Activated naive CD4-positive, alpha-beta T cell (primary cell): ENCODE measurements at places on chromosomes 12 and 14.

DNA sequence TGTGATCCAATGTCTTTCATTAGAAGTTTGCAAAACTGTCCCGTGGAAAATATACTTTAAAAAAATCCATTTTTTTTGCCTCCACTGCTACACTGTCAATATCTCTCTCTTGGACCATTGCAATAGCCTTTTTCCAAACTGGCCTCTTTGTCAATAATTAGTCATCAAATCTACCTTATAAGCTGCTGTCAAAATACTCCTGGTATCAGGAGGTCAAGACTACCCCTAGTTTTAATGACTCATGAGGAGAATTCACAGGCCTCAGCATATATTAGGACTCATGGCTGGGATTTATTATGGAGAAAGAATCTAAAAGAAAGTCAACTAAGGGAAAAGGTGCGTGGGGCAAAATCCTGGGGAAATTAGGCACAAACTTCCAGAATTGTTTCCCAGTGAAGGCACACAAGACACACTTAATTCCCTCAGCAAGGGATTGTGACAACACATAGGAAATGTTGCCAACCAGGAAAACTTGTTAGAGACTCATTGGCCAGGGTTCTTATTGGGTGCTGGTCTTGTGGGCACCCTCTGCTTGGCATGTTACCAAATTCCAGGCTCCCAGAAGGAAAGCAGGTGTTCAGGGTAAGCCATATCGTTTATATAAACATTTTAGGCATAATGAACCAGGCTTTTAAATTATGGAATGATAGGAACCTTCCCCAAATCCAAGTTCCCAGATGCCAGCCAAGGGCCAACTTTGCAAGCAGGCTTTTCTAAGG is 56.1 kb downstream of the TMEM117 start:
- DNase-seq = no peak

GRCh38 chr14:32074887-32075572 is 2.1 kb upstream of the ARHGAP5 start:
- no peak for DNase-seq

- DNase-seq = no peak
Measured at GRCh38 chr12:90631591-90632212, 323.3 kb downstream of the CCER1 start.

- no peak for DNase-seq
Measured at GRCh38 chr14:69845787-69846186, 33.4 kb upstream of the SMOC1 start.

DNA sequence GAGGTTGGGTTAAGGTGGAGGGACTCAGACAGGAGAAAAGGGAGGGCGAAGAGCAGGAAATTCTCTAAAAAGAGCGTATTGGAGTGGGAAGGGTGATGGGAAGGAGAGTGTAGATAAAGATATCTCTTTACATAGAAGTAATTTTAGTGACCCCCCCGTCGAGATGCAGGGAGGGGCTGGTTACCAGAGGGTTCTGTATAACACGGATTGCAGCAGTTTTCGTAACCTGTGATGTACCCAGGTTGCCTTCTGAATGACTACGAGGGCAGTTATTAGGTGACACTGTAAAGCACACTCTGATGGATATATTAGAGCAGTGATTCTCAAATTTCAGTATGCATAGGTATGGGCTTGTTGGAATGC is 443 bp downstream of the DNAL1 start:
- DNase-seq = no peak

DNA sequence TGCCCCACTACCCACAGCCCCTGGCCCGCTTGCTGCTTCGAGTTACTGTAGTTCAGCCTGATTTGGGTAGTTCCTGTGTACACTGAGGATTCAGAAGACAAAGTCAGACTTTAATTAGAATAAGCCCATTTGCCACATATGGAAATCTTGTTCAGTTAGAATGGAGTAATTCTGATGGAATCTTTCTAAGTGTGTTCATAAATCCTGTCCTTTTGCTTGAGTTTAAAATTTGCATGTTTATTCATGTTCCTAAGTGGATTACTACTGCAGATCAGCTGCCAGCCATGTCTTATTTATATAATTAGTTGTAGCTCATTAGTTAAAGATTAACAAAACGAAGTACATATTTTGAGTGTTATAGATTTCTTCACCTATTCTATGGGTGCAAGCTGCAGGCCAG is 504.5 kb downstream of the PCNX1 start:
- DNase-seq = no peak

- DNase-seq = no peak
Measured at GRCh38 chr12:53972152-53972702, 699 bp upstream of the HOXC11 start.

- DNase-seq = peak; percentile 26
Measured at GRCh38 chr12:57093415-57094207, 4.7 kb downstream of the NAB2 start.

DNA sequence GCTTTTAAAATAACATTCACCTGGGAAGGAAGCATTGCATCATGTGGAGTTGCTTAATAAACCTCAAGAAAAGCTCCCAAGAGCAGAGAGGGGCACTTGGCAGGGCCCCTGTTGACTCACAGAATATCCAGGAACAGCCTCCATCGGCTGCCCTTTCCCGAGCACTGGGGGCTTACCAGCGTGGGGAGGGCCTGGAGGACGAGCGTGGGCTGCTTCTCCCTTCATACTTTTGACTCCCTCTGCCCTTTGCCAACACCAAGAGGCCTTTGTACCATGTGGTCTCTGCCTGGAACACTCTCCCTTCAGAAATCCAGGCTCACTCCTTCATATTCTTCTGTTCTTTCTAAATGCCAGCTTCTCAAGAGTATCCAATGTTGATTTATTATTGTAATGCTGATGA is 492.1 kb upstream of the TMEM132C start:
- DNase-seq = no peak

GRCh38 chr12:98751580-98752115 is 106.6 kb downstream of the APAF1 start:
- no peak for DNase-seq

DNA sequence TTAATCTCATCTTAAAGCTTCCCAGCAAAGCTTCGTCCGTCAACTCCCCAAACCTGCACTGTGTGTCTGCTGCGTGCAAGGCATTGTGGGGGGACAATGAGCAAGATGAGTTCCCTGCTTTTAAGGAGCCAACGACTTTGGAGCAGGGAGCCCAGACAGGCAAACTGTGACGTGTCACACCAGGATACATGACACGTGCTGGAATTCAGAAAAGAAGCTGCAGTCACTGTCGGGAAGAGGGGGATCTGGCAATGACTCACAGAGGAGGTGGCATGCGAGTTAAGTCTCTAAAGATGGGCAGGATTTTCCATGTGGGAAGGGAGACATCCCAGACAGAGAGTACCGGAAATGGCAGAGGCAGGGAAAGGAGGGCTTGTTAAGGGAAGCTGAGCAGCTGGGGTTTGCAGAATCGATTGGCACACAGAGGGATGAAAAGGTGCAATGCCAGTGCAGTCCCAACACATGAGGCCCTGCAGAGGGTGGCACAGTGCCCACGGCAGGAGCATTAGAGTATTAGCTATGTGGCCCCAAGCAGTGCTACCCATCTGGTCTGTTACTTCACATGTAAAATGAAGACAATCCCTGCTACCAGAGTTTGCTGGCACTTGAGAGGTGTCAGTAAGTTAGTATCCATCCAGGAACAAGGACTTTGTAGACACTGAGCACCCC is 52.9 kb downstream of the SETD3 start:
- no peak for DNase-seq

DNA sequence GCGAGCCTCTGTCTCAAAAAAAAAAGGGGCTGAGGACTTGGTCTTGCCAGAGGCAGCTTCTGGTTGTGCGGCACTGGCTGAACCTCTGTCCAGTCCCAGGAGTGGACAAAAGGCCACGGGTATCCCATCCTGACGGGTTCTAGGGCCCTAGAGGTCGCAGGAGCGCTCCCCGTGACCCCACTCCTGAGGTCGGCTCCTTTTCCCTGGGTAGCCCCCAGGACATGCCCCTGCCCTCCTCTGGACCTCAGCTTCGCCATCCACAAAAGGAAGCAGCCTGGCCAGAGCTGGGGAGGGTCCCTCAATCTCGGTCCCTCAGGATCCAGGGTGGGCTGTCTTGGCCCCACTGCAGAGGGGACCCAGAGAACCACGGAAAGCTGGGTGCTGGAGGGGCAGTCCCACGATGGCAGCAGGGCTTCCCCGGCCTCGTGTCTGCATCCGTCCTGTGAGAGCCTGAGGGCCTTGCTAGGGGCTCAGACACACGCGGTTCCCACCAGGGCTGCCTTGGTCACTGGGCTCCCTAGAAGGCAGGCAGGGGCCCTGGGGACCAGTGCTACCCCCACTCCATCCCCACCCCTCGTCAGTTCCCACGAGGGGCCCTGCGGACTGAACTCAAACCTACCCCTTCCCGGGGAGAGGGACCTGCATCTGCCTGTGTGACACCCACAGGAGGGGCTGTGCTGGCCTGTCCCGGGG is 31.1 kb downstream of the ASCL4 start:
- DNase-seq = no peak

- no peak for DNase-seq
Measured at GRCh38 chr14:20797164-20797563, 5.5 kb downstream of the RNASE1 start.

- DNase-seq = no peak
Measured at GRCh38 chr14:100713705-100714104, 13.0 kb upstream of the DLK1 start.

GRCh38 chr12:2273288-2273687 is 220.5 kb downstream of the CACNA1C start:
- no peak for DNase-seq

GRCh38 chr14:74176400-74176793 is 62.9 kb upstream of the VSX2 start:
- DNase-seq = no peak

DNA sequence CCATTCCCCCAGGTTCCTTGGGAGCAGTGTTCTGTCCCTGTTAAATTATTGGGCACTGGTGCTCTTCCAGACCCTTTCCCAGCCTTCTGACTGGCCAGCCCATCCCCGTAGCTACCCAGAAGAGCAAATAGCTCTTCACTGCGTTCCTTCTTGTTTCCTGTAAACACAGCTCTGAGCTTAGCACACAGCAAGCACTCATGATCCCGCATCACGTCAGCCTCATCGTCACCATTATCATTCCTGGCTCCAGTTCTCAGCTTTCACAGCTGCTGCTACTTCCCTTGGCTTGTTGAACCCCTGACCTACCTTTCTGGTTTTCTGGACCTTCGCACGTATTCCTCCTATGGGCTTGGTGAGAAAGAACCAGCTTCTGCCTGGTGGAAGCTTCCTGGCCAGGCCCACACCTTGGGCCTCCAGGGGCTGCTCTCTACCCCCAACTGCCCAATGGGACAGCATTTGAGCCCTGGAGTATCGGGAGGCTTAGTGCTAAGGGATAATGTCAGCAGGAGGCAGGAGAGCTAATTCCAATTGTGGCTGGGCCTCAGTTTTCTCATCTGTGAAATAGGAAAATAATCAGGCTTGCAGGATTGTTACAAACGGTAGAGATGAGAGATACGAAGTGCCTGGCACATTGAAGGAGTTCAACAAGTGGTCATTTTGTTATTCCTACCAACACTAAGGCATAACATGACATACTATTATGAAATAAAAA is 22.6 kb upstream of the PAPOLA start:
- DNase-seq = no peak

DNA sequence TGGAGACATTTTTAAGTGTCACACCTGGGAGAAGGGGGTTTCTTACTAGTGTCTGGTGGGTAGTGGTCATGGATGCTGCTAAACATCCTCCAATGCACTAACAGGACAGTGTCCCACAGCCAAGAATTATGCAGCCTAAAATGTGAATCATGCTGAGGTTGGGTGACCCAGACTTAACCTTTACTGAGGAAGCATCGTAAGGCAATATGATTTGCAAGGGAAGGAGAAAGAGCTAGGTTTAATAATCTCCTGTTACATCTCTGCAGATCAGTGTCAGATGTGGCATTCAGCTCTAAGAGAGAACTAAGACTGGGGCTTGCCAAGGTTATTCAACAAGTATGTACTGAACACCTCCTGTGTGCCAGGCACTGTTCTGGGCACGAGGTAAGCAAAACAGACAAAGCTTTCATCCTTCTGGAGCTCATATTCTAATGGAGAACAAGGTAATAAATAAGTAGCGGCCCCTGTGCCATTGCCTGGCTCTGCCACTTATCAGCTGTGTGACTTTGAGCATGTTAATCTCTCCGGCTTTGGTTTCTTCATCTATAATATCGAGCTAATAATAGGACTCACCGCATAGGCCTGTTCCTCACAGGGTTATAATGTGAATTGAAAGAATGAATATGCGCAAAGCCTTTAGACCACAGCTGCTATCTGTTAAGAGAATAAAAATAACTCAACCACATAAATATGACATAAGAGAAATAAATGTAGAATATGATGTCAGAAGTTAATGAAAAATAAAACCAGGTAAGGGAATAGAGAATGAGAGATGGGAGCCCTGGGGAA is 13.5 kb upstream of the GOLGA5 start:
- no peak for DNase-seq

- DNase-seq = no peak
Measured at GRCh38 chr12:100716945-100717732, 77.4 kb upstream of the ANO4 start.

DNA sequence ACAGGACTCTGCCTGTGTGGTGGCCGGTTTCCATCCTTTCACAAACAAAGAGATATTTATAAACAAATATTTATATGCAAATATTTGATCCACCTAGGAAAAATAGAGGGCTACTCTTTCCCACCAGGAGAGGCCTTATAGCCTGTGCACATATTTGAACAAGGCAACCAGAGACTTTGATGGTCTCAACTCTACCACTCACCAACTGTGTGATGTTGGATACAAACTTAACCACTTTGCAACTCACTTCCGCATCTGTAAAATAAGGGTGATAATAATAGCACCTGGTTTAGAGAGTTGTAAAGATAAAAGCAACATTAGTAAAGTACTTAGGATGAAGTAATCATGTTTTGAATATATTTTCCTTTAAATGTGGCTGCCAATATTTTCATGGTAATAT is 1.5 kb upstream of the CLEC12A start:
- DNase-seq = no peak

GRCh38 chr12:674272-674781 is 11.1 kb upstream of the NINJ2 start:
- DNase-seq = peak; percentile 36

GRCh38 chr12:1531153-1531653 is 63.2 kb downstream of the FBXL14 start:
- no peak for DNase-seq

DNA sequence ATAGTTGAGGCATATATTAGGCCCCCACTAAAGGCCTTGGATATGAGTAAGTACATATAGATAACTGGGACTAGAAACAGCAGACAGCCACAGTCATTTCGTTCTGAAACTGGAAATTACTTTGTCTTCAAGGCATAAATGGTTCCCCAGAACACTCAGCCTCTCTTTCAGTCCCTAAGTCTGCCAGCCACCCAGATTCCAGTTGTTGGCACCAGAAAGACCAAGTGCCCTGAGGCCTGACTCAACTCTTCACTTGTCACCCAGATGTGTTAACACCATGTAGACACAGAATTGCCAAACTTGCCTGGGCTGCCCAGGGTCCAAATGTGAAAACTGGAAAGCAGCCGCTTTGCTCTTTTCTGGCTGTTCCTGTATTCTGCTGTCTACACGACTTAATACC is 3.0 kb upstream of the LGALS3 start:
- no peak for DNase-seq

DNA sequence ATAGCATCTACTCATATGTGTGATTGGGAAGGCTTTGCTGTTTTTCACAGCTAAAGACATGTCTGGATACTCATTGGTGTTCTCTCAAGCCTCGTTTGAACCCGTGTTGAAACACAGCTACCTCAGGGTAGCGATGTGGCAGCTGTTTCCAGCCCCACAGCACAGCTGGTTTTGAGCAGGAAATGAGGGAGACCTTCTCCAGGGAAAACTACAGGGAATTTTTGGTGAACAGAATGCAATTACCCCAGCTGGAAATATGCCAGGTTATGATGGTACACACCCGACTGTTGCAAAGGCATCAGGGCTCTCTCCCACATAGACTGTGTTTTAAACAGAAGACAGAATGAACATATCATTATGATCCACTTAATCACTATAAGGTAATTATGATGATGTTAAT is 828.9 kb downstream of the VRK1 start:
- DNase-seq = no peak
